ENCODE measurements at places on chromosomes 16 and 17. TPM values are rescaled to one million over a fixed set of nuclear protein-coding genes. Genes with fewer than 3 reads are reported as not detected.

Gene TNFRSF13B
- total RNA-seq = not detected

Gene BOLA2B
- total RNA-seq = 145 TPM

Gene GDE1
- total RNA-seq = 22.0 TPM

Gene CARHSP1
- 173 TPM for total RNA-seq

Gene HOXB4
- 5.3 TPM for total RNA-seq

Gene CMTM2
- total RNA-seq = 1.3 TPM

Measured in activated naive CD8-positive, alpha-beta T cell treated with anti-CD3 and anti-CD28 coated beads, Interleukin-2, amount 10 ng/mL, durations not matched to agents 7 days and 5 days (primary cell).